GDM1 (cell line): ENCODE measurements at places on chromosomes 1 and 21.

- no peak for DNase-seq
Observed at GRCh38 chr1:167635156-167635648, 5.2 kb downstream of the RCSD1 start.

GRCh38 chr21:33931799-33932390, 16.3 kb upstream of the ATP5PO start:
- DNase-seq, result no peak

DNA sequence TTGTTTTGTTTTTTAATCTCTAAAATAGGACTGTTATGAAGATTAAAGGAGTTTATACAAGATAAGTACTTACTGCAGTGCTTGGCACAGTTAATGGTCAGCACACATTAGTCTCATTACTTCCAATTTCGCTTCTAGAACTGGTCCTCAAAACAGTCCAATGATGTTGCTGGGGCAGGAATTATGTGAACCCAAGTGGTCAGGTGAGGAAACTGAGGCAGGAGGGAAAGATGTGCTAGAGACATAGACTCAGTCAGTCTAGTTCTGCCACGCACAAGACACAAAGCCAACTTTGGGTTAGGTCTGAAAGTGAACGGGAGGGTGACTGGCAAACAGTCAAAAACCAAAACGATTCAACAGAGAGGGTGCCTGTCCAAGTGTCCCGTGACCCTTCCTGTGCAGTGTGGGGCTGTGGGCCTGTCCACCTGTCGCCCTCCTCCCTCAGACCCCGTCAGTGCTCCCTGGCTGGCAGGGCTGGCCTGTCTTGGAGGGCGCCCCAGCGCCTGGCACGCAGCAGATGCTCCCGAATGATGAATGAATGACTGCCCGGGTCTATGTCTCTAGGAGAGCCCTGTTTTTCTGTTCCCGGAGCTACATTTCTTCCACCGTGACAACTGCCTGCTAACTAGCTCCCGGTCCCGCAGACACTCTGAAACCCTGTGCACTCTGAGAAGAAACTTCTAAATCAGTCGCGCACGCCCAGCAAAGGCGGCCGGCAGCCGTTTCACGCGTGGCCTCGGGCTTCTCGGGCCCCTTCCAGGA, 2.4 kb downstream of the LRP8 start:
- DNase-seq, result no peak

DNA sequence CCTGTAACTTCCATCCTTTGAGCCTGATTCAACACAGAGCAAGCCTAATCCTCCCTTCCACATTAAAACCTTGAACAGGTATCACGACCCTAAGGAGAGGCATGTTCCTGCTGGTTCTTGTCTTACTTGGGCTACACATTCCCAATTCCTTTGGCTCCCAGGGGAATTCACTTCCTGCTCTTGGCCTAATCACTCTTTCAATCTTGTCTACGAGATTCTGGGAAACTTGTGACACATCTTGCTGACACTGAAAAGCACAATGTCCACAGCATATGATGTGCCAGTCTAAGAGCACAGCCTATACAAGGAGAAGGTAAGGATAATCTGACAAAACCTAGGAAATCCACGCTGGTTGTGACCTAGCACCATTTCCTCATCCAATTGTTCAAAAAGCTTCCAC, 163.9 kb downstream of the GABPA start:
- no peak for DNase-seq

DNA sequence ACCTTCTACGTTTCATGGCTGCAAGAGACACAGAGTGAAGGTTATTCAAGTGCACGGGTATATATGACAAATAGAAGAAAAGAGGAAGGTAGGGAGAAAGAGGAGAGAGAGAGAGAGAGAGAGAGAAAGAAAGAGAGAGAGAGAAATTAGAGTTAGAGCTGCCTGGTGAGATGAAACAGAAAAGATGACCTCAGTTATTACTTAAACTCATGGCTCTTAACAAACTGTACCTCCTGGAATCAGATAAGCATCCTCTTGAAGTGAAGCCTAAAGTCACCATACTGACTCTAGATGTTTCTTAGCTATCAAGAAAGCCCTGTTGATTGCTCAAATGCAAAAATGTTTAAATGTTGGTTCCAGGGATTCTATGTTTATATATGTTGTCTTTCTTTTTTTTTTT, 597.7 kb upstream of the ZP4 start:
- no peak for DNase-seq

GRCh38 chr1:111825217-111825616, 69.5 kb downstream of the DDX20 start:
- DNase-seq, result no peak

- no peak for DNase-seq
Observed at GRCh38 chr1:119515221-119515620, 8.2 kb downstream of the HSD3B1 start.

- DNase-seq, result peak; percentile 41
Observed at GRCh38 chr1:112818990-112819689, 104.0 kb upstream of the PPM1J start.

DNA sequence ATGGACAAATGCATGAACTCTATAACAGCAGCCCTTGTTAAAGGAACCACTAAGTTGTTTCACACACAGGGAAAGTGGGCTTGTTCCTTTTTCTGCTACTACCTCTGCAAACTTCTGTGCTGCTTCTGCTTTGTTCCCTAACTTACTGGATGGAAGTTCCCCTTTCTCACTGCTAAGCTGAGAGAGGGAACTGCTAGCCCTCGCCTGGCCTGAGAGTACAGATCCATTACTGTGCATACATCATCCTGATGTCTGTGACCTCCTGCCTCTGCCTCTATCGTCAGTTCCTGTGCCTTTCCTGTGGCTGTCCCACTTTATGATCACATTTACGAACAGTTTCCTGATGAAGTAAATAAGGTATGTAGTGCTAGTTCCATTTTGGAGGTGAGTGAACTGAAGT, 3.5 kb downstream of the GNAT2 start:
- DNase-seq, result peak; percentile 91

- no peak for DNase-seq
Observed at GRCh38 chr1:153345187-153346076, 3.2 kb downstream of the PGLYRP4 start.

- no peak for DNase-seq
Observed at GRCh38 chr1:98704474-98704873, 43.0 kb downstream of the SNX7 start.

DNA sequence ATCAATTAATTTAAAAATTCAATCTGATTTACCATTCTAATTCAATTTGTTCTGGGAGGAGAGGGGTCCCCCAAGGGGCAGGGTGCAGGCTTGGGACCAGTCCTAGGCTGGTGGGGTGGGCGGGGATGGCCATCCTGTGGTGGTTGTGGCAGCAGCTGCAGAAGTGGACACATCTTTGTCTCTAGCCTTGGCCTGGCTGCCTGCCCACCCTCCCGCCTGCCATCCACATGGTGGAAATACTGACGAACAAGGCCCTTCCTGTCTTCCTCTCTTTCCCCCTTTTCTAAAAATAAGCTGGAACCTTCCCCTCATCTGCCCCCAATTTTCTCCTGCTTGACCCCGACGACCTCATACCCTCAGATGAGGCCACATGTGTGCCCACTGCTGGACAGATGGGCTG, 130.9 kb downstream of the FOXD2 start:
- no peak for DNase-seq

DNA sequence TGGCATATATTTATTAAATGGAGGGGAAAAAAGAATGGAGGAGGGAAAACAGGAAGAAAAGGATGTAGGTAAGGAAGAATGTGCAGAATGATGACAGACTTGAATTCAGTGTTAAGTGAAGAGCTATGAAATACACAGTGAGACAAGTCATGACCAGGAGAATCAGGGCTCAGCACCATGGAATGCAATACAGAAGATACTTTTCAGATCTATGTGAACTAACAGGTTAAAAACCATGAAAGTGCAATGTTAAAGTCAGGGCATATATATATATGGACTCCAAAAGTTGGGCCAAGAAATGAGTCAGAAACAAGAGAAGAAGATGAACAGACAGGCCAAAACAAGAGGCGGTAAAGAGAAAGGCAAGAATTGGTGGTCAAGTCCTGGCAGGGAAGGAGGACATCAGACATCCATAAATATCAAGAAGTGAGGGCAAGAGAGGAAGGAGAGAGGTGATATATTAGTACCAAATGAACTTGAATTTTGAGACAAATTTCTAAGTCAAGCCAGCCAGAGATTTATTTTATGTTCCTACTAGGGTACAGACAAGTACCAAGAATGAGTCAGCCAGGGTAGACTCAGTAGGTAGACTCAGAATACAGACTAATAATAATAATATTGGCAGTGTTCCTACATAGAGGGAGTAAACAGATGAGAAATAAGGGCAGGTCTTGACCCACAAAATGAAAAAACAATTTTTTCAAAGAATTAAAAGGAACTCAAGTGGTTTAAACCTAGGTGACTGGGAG, 39.5 kb upstream of the MCOLN3 start:
- DNase-seq, result no peak

- DNase-seq, result no peak
Observed at GRCh38 chr1:165080253-165080896, 276.1 kb downstream of the LMX1A start.

- DNase-seq, result no peak
Observed at GRCh38 chr1:15311880-15312279, 64.9 kb downstream of the FHAD1 start.

DNA sequence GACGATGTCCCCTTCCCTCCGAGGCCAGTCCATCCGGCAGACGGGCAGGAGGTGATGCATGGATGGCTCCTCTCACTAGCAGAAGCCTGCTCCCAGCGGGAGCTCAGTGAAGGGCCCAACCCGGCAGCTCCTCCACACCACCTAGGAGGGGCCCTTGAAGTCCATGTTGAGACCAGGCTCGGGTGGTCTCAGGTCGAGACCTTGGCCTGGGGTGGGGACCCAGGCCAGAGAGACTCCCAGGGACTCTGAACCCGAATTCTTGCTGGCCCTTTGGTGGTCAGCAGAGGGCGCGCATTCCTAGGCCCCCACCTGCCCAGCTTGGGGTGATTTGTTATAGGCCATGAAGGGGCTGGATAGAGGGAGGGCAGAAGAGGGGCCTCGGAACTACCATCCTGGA, 642 bp upstream of the NT5C1A start:
- no peak for DNase-seq
